ENCODE measurements at places on chromosomes 3 and 15. TPM values are rescaled to one million over a fixed set of nuclear protein-coding genes. Genes with fewer than 3 reads are reported as not detected.

The TMEM212 gene
- not detected for total RNA-seq

The SPTBN5 gene
- total RNA-seq: 0.34 TPM

The ULK4 gene
- 10.9 TPM for total RNA-seq

The CHRM5 gene
- not detected for total RNA-seq

The TEX55 gene
- total RNA-seq: not detected

The PLSCR2 gene
- not detected for total RNA-seq

The FEZF2 gene
- total RNA-seq: not detected

The MFSD1 gene
- total RNA-seq: 55.9 TPM

The BUB1B gene
- total RNA-seq: 91.0 TPM

The ROPN1B gene
- total RNA-seq: not detected

The SLC28A1 gene
- not detected for total RNA-seq

The CD86 gene
- total RNA-seq: not detected

The SPESP1 gene
- not detected for total RNA-seq

The PGBD4 gene
- 1.5 TPM for total RNA-seq

The COL6A5 gene
- not detected for total RNA-seq

The DUOX2 gene
- total RNA-seq: not detected

The SEMA3F gene
- 0.58 TPM for total RNA-seq

The IL1RAP gene
- 29.6 TPM for total RNA-seq

The BCHE gene
- not detected for total RNA-seq

The FOXL2NB gene
- total RNA-seq: not detected

The PRTG gene
- 2.8 TPM for total RNA-seq

The CHST13 gene
- total RNA-seq: not detected

The HPS3 gene
- total RNA-seq: 27.9 TPM

The CPA3 gene
- total RNA-seq: 0.08 TPM

The AADAC gene
- 0.34 TPM for total RNA-seq

The LZTFL1 gene
- 19.0 TPM for total RNA-seq

The CCDC9B gene
- total RNA-seq: 29.5 TPM

The KCNAB1 gene
- total RNA-seq: not detected

The GXYLT2 gene
- total RNA-seq: 13.3 TPM

The SEMA5B gene
- not detected for total RNA-seq

The NR1I2 gene
- 0.08 TPM for total RNA-seq

The PAK6 gene
- 0.09 TPM for total RNA-seq
